ENCODE measurements at places on chromosomes 4 and X.

DNA sequence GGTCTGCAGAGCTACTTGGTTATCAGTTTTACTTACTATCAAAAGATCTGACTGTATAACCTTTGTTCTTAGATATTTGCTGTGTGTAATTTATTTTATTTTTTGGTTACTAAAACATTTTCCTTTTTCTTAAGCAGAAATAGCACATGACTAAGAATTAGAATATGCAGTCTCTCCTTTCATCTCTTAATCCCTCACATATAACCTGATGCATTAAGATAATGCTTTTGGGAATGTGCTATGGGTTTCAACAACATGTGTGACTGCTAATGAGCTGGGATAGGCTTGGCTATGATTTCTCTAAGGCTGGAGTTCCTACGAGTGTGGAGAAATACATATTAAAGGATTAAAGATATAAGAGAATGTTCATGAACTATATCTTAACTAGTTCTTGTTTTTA, 41.5 kb downstream of the SHROOM3 start:
- no peak for DNase-seq

- peak; percentile 80 for DNase-seq
Observed at GRCh38 chr4:8342651-8343261, 73.2 kb downstream of the HTRA3 start.

DNA sequence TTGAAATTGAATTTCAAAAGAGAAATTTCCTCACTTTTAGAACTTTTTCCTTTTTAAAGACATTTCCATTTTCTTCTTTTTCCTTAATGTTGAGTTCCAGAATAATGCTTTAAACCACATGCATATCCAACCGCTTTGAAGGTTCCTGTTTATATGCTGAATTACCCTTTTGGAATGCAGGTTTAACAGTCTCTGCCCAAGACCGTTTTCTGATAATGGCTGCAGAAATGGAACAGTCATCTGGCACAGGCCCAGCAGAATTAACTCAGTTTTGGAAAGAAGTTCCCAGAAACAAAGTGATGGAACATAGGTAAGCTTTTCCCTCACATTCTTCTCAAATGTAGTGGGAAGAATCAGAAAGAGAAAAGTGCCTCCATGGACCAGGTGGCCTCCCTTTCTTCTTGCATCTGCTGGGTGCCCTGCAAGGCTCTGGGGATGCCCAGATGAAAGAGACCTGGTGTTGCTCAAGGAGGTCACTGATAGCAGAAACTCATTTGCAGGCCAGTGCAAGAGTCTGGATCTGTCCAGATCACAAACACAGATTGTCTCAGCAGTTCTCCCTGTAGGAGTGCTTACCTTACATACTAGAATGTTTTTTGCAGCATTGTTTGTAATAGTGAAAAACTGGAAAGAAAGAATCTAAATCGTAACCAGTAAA, 42.9 kb downstream of the MOSPD2 start:
- no peak for DNase-seq

DNA sequence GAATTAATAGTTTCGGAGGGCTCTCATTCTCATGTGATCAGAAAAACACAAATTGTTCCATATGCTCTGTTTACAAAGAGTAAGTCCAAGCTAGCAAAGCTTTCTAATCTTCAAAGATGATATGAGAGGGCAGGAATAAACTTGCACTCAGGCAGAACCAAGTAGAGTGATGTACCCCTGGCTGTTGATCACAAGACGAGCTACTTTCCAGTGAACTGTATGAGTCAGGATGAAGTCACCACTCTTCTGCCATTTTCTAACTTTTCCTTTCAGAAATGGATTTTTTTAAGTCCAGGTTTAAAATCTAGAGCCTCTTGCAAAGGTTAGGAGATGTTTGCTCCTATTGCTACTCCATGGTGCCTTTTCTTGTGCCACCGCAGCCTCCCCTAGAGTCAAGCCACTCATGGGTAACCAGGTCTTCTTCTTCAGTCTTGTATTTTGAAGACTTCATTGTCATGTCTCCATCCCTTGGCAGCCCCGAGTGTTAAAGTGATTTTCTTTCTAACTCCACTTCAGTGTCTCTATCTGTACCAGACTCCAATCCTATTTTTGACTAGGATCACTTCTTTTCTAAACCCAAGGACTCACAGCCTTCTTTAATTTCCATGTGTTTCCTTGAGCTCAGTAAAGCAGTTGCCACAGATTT, 171.9 kb upstream of the GALNT7 start:
- no peak for DNase-seq

DNA sequence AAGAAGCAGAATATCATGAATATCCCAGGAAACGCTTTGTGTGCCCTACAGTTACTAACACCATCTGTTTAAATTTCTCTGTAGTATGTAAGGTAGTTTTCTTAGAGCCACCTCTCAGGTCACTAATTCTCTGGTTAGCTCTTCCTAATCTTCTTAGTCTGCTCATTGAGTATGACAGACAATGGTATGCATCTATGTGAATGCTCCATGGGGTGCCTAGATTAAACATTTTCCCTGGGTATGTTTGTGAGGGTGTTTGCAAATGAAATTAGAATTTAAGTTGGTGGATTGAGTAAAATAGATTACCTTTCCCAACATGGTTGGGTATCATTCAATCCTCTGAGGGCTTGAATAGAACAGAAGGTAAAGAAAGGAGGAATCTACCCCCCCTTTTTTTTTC, 233.0 kb downstream of the PCDH18 start:
- no peak for DNase-seq

GRCh38 chr4:22637306-22637705, 55.4 kb upstream of the GBA3 start:
- DNase-seq: no peak

DNA sequence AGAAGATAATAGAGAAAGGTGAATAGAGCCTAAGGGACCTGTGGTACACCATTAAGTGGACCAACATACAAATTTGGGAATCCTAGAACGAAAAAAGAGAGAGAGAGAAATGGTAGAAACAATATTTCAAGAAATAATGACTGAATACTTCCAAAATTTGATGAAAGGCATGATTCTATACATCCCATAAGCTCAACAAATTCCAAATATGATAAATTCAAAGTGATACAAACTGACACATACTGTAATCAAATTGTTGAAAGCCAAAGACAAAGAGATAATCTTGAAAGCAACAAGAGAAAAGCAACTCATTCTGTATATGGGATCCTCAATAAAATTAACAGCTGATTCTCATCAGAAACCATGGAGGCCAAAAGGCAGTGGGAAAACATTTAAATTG, 20.6 kb upstream of the ZC4H2 start:
- no peak for DNase-seq

DNA sequence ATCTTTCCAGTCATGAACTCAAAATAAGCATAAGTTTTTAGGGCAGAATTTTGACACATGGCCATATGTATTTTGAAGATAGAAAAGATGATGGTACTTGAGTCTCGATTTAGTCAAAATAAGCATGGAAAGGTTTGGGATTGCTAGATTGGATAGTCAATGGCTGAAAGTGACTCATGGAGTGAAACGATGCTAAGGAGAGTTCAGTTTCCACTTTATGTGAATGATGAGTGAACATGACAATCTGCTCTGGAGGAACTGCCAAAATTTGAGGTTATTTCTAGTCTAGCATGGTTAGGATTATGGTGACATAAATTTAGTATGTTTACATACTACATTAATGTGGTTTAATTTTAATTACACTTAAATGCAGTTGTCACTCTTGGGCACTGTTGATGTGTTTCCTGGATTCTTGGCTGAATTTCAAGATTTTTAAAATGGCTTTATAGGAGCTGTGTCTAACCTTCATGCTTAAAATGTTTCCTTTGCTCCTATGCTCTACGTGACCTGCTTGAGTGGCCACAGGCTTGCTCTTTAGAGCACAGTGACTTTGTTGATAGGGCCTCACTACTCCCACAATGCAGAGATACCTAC, 17.1 kb downstream of the DDX3X start:
- DNase-seq: no peak

GRCh38 chrX:150676221-150676620, 17.0 kb upstream of the MTMR1 start:
- no peak for DNase-seq

DNA sequence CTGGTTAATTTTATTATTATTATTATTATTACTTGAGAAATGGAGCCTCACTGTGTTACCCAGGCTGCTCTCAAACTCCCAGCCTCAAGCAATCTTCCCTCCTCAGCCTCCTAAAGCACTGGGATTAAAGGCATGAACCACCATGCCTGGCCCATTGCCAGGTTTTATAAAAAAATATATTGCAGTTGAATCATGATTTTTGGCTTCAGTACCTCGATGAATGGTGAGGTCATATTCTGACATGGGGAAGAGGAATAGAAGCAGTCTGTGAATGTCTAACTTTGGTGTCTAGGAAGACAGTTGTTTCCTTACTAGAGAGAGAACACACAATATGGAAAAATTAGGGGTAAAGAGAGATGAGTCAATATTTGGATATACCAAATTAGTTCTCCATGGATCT, 32.0 kb downstream of the CCSER1 start:
- DNase-seq: no peak

GRCh38 chrX:151754641-151755215, 20.2 kb downstream of the CNGA2 start:
- DNase-seq: no peak

DNA sequence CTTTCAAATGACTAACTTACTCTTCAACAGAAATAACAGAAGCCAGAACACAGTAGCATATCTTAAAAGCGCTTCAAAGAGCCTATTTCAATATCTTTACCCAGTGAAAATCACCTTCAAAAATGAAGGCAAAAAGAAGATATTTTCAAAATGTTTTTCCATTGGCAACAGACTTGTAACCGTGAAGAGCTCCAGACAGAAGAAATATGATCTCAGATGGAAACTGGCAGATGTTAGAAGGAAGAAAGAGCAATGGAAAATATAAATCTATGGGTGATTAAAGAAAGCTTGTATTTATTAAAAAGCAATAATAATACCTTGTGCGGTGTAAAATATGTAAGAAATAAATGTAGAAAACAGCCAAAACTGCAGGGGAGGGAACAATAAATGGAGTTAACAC, 35.7 kb downstream of the PRKG2 start:
- no peak for DNase-seq

DNA sequence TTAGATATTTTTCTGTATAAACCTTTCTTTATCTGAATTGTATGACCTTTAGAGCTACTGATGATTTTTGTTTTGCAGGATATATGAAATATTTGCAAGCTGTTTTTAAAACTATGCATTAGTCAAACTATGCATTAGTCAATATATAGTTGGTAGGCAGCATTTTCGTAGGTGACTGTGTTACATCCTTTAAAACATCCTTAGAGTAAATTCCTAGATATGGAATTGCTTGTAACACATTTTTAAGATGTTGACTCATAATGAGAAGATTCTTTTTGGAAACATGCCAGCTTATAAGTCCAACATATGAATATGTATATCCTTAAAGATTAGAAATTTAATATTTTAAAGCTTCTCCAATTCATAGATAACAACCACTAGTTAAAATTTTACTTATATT, 1768.5 kb downstream of the PCDH7 start:
- DNase-seq: no peak

DNA sequence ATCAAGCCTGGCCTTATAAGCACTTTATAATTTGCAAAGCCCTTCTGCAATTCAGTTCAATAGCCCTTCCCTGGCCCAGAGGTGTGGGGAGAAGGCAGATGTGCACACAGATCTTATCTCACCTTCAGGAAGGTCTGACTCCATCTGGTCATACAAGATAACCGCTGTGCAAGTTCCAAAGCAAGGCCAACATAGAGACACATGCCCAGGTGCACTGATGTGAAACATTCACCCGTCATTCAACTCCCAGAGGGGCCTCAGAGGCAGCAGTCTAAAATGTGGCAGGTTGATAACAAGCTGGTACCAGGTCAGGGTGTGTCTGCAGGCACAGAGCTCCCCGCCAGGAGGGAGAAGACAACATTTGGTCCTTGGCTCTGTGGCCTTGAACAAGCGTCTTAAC, 10.9 kb upstream of the WFS1 start:
- DNase-seq: no peak

All from H1 (cell line).